Thoracic aorta (tissue), 2 donors: ENCODE measurements at places on chromosomes 1 and 21. TPM values are rescaled to one million over a fixed set of nuclear protein-coding genes. Genes with fewer than 3 reads are reported as not detected.

Gene CLCA4
- not detected for total RNA-seq

Gene BRDT
- total RNA-seq, result not detected

Gene NADK
- 110 TPM for total RNA-seq

Gene EVA1C
- total RNA-seq, result 115 TPM

Gene LIPI
- not detected for total RNA-seq

GRCh38 chr21:26210614-26211013 is 40.0 kb upstream of the APP start:
- no peak overlapping the region for H3K27ac ChIP-seq
- H3K4me1 ChIP-seq, result no peaks in the 10 kb centered on the region
- no peak for DNase-seq
- no peaks in the 10 kb centered on the region for H3K27me3 ChIP-seq

- H3K4me3 ChIP-seq, result no peak overlapping the region
- H3K27ac ChIP-seq, result no peak overlapping the region
- no peaks in the 10 kb centered on the region for H3K4me1 ChIP-seq
- DNase-seq, result no peak
- no peaks in the 10 kb centered on the region for H3K36me3 ChIP-seq
- no peaks in the 10 kb centered on the region for H3K27me3 ChIP-seq
These were observed 181.2 kb upstream of the SNX7 start for GRCh38 chr1:98480271-98480670.

DNA sequence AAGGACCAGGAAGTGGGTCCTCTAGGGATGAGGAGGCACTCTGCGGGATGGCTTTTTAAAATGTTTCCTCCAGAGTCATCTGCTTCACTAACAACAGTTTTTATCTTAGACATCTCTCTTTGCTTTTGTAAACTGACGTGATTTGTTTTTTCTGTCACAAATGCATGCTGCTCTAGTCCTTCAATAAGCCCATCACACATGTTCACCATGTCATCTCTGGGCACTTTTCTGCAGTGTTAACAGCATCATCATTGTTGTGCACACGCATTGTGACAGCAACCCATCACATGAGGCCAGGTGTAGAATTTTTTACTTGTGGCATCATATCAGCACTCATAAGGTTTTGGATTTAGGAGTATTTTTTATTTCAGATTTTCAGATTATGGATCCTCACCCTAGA is 12.5 kb downstream of the RGS2 start:
- H3K4me1 ChIP-seq, result peaks cover 13% of the 10 kb centered on the region
- H3K4me3 ChIP-seq, result no peak overlapping the region
- H3K27ac ChIP-seq, result no peak overlapping the region
- H3K27me3 ChIP-seq, result no peaks in the 10 kb centered on the region
- no peaks in the 10 kb centered on the region for H3K36me3 ChIP-seq

DNA sequence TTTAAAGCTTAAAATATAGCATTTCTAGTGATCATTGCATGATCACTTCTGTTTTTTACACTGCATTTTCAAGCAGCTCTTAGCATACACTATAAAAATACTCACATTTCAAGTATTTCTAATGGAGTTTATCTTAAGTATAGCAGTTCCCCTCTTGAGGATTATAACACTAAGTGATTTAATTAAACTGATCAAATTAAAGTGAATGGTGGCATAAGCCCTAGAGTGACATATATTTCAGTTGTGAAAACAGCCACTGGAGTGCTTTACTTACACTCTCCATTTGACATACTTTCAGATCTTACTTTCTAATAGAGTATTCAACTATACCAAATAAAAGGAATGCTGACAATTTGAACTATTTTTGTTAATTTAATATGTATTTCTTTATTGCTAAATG is 623.3 kb upstream of the TMPRSS15 start:
- DNase-seq, result no peak
- no peak overlapping the region for H3K27ac ChIP-seq
- H3K4me3 ChIP-seq, result no peak overlapping the region
- H3K36me3 ChIP-seq, result no peaks in the 10 kb centered on the region

DNA sequence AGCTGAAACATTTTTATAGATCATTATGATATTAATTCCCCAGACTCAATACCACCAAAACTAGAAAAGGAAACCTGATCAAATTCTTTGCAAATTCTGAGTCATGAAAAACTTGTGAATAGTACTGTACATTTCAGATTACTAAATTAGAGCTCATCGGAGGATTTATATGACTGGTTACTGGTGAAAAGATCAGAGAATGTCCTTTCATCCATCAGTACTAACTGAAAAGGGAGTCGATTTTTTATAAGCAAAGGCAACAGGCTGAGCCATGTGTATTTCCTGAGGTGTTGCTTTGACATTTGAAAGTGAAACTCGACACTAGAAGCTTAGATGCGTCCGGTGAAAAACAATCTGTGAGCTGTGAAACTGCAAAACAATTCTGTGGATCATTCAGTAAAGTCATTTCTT is 155.7 kb downstream of the TNFSF18 start:
- no peak for DNase-seq
- H3K36me3 ChIP-seq, result no peaks in the 10 kb centered on the region
- no peak overlapping the region for H3K27ac ChIP-seq
- H3K27me3 ChIP-seq, result no peaks in the 10 kb centered on the region
- H3K4me1 ChIP-seq, result no peaks in the 10 kb centered on the region

DNA sequence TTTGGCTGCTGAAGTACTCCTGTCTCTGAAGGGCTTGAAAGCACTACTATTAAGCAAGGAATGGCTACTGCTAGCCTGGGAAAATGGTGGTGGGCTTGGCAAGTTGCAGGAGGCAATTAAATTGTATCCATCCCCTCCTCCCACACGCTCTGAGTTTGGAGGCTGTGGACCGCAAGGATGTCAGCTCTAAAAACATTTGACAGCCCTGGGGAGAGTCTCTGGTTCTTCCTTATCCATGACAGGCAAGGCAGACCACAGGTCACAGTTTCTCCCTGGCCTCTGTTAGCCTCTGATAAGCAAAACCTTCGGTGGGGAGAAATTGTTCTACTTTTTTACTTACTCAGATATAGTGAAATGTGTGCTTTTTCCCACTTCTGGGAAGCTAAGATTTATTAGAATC is 46.6 kb downstream of the S1PR1 start:
- no peaks in the 10 kb centered on the region for H3K36me3 ChIP-seq
- H3K4me3 ChIP-seq, result no peak overlapping the region
- no peaks in the 10 kb centered on the region for H3K27me3 ChIP-seq
- H3K4me1 ChIP-seq, result no peaks in the 10 kb centered on the region

- no peaks in the 10 kb centered on the region for H3K27me3 ChIP-seq
- no peak for DNase-seq
- H3K4me3 ChIP-seq, result no peak overlapping the region
- peaks cover 51% of the 10 kb centered on the region for H3K4me1 ChIP-seq
- H3K36me3 ChIP-seq, result no peaks in the 10 kb centered on the region
These were observed 30.4 kb upstream of the FMO1 start for GRCh38 chr1:171217658-171218443.

DNA sequence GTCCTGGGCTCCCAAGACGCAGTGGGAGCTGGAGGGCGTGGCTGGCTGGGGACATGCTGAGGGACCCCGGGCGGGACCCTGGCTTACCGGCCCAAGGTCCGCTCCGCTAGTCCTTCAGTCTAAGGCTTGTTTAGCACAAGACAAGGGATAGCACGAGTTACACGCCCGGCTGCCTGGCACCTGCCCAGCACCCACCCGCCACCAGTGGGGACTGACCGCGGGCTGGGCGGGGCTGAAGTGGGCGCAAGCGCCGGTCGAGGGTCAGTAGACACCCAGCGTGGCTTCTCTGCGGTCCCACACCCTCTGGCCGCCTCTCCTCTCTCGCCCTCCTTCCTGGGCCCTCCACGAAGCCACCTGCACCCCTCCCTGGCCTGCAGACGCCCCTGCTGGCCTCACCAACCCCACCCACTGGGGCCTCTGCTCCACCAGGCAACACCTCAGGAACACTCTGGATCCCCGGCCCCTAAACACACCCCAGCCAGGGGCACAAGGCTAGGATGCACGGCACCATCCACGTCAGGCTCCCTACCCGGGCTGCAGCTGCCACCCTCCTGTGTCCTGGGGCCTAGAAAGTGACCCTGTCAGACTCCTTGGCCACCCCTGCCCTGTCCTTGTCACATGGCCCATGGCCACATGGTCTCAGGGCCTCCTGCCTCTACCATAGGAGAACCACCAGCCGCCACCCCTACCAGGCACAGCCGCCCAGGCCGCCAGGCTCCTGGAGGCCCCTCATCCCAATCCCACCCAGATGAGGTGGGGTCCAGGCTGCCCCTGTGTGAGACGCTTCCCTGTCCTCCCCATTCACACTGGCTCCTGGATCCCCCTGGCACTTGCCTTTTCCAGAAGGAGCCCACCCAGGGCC is 6.1 kb downstream of the TAS1R3 start:
- no peaks in the 10 kb centered on the region for H3K27me3 ChIP-seq
- H3K4me1 ChIP-seq, result no peaks in the 10 kb centered on the region
- no peak overlapping the region for H3K27ac ChIP-seq
- H3K4me3 ChIP-seq, result no peak overlapping the region
- DNase-seq, result no peak

DNA sequence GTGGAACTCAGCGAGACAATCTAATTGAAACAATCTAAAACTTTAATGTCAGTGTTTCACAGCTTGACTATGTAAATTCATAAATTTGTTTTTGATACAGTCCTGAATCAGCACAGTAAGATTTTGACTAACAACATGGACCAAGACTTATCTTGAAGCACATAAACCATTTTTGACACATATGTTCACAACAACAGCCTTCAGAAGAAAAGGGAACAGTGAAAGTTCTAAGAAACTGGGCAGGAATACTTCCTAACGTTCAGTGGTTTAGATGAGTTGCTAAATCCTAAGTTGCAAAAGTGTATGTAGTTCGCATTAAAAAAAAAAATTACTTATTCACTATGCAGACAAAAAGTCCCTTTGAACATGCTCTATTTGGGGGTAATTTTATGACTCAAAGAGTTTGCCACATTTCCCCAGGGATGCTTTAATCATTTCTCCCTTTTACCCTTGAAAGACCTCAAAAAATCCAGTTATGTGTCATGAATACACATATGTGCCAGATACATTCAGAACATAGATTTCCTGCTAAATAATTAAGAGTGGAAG is 120.2 kb downstream of the MRPL39 start:
- no peak for DNase-seq
- H3K27ac ChIP-seq, result no peak overlapping the region
- H3K4me1 ChIP-seq, result no peaks in the 10 kb centered on the region
- no peak overlapping the region for H3K4me3 ChIP-seq
- H3K27me3 ChIP-seq, result no peaks in the 10 kb centered on the region

DNA sequence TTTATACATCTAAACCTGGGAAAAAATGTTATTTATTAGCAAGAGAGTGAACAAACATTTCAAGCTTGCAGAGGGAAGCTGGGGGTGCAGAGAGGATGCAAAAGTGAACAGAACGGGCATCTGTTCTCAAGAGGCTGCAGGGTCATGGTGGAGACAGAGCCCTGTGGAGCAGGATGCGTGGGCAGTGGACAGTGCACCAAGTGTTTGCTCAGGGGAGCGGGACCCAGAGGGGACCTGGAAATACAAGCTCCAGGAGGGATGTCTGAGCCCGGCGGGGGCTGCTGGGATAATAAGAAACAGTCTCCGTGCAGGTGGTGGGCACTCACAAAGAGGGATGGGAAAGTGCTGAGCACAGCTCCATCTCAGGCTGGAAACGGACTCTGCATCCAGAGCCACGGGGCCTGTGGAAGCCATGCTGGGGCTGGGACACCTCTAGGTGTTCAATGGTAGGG is 105.3 kb upstream of the SLC45A1 start:
- H3K4me3 ChIP-seq, result no peak overlapping the region
- H3K27ac ChIP-seq, result peak overlapping the region; percentile 73
- no peaks in the 10 kb centered on the region for H3K27me3 ChIP-seq
- no peak for DNase-seq
- peaks cover 31% of the 10 kb centered on the region for H3K4me1 ChIP-seq

DNA sequence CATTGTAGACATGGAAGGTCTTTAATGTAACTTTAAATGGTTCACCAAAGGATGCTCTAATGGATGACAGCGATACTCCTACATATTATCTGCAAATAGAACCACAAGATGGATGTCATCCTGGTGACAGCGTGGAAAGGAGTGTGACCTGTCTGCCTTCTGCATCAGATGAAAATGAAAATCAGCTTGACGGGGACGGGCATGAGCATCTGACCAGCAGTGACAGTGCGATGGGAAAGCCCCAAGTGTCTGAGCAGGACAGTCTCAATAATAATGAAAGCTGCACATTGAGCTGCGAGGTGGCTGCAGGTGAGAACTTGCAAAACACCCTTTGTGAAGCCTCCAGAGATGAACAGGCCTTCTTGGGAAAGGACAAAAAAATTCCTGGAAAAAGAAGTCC is 25.2 kb downstream of the CNST start:
- DNase-seq, result no peak
- H3K36me3 ChIP-seq, result no peaks in the 10 kb centered on the region
- H3K4me3 ChIP-seq, result no peak overlapping the region
- H3K4me1 ChIP-seq, result peaks cover 32% of the 10 kb centered on the region
- H3K27ac ChIP-seq, result no peak overlapping the region
- no peaks in the 10 kb centered on the region for H3K27me3 ChIP-seq

DNA sequence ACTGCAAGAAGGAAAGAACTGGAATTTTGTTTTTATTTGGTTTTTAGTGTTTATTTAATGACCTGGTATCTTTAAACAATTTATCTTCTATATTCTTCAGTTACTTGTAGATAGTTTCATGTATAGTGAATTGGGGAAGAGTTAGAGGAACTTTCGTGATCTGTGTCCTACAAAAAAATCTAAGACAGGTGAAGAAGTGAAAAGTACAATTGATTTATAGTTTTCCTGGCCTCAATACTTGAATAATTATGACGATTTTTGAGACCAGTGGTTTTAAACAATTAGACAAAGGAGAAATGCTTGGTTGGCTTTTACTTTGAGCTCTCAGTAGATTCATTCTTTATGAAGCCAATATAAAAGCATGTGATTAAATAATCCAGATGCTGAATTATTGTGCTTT is 7.5 kb downstream of the MIER1 start:
- peak overlapping the region; percentile 97 for H3K4me3 ChIP-seq
- DNase-seq, result no peak
- H3K4me1 ChIP-seq, result peaks cover 42% of the 10 kb centered on the region
- no peaks in the 10 kb centered on the region for H3K27me3 ChIP-seq
- H3K36me3 ChIP-seq, result no peaks in the 10 kb centered on the region

- H3K27ac ChIP-seq, result no peak overlapping the region
- H3K4me1 ChIP-seq, result no peaks in the 10 kb centered on the region
- peaks cover 5% of the 10 kb centered on the region for H3K36me3 ChIP-seq
- no peak for DNase-seq
These were observed 8.1 kb downstream of the MIS18A start for GRCh38 chr21:32270748-32271147.

GRCh38 chr1:2580691-2581090 is 5.9 kb upstream of the PRXL2B start:
- H3K4me1 ChIP-seq, result peaks cover 13% of the 10 kb centered on the region
- no peak for DNase-seq
- no peaks in the 10 kb centered on the region for H3K36me3 ChIP-seq
- no peak overlapping the region for H3K4me3 ChIP-seq
- H3K27me3 ChIP-seq, result no peaks in the 10 kb centered on the region
- H3K27ac ChIP-seq, result no peak overlapping the region

DNA sequence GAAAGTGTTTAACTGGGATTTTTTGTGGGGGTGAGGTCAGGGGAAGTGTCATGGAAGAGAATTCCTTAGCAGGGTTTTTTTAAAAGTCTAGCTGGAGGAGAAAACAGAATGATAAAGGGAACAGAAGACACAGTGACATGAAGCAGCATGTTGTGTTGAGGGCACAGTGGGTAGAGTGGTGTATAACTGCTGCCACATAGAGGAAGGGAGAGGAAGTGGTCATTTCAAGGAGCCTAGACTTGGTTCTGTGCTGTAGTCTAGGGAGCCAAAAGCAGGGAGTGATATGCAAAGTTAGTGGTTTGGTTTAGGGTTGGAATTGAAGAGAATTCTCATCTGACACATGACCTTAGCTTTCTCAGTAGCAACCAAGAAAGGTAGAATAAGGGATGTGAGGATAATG is 10.2 kb downstream of the EEIG2 start:
- H3K27ac ChIP-seq, result no peak overlapping the region
- H3K4me1 ChIP-seq, result peaks cover 2% of the 10 kb centered on the region
- no peak for DNase-seq
